Activated CD8-positive, alpha-beta memory T cell treated with anti-CD3 and anti-CD28 coated beads for 1 hour (primary cell): ENCODE measurements at places on chromosomes 16 and 17.

- DNase-seq = no peak
Observed at GRCh38 chr17:17239832-17240231, 2.9 kb upstream of the FLCN start.

DNA sequence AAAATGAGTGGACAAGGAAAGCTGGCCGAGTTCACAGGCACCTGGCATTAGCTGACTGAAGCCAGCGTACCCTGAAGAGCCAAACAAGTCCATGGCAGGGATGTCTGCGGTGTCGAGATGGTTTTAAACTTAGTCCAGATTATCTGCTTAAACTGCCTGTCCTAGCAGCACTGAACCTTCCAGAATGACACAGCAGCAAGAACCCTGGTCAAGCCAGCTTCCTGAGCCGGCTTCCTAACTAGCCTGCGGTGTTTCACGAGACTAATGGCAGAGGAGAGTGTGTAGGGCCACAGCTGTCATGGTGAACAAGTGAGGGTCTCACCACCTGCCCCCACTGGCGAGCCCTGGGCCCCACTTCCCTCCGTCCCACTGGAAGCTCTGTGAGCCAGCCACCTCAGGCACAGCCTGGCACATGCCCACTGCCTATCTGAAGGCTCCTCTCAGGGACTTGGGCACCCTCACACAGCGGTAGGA lies 28.8 kb upstream of the MTSS2 start:
- no peak for DNase-seq

DNA sequence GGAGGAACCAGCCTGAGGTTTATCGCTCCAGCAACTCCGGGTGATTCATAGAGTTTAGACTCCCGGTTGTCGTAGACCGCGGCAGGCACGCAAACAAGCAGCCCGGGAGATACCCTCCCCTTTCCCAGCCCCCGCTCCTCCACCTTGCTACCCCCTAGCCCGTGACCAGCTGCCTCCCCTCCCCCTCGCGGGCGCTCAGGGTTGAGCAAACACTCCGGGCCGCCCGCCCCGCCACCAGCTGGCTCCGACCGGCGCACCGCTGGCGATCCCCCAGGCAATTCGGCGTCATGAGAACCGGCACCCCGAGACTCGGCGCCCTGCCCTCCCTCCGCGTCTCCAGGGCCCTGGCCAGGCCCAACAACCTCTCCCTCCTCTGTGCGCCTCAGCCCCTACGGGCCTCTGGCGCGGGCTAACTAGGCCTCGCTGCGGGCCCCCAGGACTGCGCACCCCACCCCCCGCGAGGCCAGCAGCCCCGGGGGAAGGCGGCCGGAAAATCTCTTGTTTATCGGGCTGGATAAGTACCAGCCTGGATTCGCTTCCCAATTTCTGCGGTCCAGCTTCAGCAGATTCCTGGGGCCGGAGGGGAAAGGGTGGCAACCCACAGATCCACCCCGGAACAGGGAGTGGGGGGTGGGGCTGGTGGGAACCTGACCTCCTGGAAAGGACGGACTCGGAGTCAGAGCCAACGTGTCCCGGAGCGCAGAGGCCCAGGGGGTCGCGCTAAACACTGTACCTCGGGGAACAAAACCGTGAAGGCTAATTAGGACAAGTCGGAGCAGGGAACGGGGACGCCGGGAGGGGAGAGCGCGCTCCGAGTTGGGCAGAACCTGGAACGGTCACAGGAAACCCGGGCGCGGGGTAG lies 951 bp upstream of the GPRC5C start:
- no peak for DNase-seq

DNA sequence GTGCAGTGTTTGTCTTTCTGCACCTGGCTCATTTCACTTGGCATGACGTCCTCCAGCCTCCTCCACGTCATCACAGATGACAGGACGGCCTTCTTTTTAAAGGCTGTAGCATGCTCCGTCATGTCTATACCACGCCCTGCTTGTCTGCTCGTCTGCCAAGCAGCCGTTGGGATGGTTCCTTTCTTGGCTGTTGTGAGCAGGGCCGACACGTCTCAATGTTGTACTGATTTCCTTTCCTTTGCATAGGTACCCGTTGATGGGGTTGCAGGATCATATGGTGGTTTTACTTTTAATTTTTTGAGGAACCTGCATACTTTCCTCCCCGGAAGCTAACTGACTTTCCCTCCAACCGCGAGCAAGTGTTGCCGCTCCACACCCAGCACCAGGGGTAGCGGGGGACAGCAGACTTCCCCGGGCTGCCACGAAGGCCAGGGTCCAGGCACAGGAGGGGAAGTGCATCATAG lies 212.2 kb upstream of the ZNF469 start:
- no peak for DNase-seq

DNA sequence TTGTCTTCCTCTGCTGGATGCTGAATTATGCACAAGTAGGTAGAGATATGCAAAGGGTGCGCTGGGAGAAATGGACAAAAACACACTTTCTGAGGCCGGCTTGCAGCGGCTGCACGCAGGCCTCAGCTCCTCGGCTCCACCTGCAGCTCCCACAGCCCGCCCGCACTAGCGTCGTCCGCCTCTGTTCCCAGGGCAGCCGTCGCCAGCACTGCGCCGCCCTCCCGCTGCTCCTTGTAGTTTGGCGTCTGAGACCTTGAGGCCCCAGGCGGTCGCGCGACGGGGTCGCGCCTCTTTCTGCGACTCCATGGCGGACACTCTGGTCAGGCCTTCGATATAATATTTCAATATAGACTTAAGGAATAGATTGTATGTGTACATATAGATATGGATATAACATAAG lies 24.8 kb downstream of the SLFN12 start:
- DNase-seq = no peak

DNA sequence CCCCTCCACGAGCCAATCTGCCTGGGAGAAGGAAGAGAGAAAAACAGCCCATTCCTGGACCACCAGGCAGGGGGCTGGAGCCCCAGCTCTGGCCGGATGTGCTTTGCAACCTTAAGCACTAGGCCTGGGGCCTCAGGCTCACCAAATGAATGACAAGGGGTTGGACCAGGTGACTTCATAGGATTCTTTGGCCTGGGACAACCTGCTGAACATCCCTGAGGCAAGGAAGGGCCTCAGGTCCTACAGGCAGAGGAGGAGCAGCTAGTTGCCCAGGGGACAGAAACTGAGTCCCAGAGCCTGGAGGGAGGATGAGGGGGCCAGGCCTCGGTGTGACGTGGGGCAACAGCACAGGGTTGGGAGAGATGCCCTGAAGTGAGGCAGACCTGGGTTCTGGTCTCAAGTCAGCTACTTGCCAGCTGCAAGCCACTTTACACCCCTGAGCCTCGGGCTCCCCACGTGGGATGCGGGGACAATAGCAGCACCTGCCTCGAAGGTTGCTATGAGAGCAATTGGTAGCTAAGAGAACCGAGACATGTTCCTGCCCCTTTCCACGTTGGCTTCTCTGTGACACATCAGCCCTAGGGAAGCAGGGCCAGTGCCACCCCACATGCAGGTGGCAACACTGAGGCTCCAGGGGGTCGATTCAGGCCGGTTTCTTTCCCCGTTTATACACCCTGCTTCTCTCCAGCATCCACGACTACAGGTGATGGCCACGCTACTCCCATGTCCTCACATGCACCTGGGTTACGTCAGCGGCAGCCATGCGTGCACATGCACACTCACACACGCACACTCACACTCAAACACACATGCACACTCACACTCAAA lies 42.6 kb downstream of the CFAP20 start:
- DNase-seq = no peak

- DNase-seq = no peak
Observed at GRCh38 chr16:14438256-14438655, 191.8 kb downstream of the PARN start.

DNA sequence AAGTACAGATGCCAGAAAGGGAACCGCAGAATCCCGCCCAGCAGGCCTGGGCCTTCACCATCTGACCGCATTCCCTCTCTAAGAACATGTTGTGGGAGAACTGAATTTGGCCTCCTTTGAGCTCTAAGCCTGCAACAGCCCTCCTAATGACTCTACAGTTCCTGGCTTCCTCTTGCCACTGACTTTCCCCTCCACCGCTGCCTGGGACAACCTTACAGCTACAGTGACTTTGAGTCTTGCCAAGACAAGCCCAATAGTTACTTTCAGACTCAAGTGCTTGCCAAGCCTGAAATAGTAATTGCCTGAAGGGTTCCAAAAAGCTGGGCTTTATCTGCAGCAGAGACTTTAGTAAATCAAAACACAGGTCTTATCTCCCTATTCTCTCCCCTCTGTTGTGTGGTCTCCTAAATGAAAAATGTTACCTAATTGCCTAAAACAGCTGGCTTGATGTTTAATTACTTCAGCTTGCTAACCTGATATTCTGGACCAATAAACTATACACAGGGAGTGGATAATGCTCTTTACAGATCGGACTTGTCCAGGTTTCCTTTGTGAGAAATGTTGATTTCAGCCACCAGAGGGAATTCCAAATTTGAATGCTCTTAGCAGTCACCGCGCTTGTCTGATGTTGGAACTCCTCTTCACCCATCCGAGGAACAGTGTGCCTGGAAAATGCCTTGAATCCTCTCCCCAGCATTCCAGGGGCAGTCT lies 85.1 kb upstream of the TBX2 start:
- no peak for DNase-seq

- DNase-seq = no peak
Observed at GRCh38 chr17:39600997-39601597, 6.6 kb downstream of the NEUROD2 start.

DNA sequence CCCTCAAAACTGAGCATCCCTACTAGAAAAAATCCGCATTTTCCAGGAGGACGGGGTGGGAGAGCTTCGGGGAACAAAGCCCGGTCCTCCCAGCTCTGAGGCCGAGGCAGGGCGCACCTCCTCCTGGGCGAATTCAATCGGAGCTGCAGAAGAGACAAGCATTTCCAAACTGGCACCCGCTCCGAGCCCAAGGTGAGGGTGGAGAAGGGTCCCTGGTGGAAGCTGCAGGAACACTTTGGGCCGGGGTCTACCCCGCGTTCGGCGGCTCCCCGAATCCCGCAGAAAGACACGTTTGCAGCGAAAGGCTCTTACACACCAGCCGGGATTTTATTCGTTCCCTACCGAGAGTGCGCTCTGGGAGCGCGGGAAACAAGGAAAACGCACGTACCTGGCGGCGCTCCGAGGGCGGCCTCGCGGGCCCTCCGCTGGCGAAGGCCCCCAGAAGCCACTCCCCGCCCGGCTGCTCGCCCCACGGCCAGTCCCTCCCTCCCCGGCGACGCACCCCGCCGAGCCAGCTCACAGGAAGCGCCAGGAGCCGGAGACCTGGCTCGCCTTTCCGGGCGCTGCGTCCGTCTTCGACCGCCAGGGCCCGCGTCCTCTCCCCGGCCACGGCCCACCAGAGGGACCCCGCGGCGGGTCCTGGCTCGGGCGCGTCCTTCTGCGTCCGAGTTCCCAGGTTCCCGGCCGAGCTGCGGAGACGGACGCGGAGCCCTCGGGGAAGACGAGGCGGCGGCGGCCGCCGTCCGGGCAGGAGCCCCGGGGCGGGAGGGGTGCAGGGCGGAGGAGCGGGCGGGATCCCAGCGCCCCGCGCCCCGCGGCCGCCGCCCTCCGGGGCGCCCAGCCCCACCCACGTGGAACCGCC lies 49.8 kb upstream of the BAHCC1 start:
- no peak for DNase-seq

DNA sequence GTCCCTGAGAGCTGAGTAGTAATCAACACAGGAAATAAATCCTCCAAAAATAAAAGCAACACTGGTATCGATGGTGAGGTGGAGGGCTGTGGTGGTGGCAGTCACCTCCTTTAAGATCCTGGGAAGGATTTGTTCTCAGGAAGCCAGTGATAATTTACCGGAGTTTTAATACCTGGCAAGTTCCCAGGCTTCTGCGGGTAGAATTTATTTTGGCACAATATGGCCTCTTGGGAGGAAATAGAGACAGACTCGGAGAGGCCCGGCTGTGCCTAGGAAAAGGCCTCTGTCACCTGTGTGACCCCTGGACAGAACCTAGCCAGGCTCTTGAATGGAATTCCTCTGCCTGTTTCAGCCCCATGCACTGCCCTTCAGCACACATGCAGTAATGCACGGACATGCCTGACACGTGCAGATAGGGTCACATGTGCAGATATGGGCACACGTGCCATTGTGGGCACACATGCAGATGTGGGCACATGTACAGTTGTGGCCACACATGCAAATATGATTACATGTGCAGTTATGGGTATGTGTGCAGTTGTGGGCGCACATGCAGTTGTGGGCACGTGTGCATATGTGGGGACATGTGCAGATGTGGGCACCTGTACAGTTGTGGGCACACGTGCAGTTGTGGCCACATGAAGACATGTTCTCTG lies 33.5 kb downstream of the MGAT5B start:
- no peak for DNase-seq

DNA sequence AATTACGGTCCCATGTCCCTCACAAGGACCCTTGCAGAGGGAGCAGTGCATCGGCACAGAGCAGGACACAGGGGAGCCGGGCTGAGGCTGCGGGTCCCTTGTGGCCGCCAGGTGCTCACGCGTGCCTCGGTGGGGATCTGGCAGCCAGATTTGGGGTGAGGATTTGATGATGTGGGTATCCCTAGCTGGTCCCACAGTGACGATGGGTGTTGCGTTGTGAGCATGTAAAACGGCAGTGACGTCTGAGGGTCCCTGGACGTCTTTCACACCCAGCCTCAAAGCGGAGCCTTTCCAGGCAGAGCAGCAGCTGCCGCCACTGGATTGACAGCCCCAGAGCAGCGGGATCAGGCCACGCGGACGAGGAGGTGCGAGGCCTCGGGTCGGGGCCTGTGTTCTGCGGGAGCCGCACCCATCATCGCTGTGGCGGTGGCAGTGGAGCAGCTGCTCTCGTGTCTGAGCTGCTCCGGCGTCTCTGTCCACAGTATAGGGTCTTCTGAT lies 54.6 kb downstream of the WDR45B start:
- no peak for DNase-seq

- no peak for DNase-seq
Observed at GRCh38 chr17:4742629-4743028, 2.9 kb upstream of the CXCL16 start.

GRCh38 chr17:46166692-46167249 lies 26.5 kb downstream of the KANSL1 start:
- DNase-seq = no peak

DNA sequence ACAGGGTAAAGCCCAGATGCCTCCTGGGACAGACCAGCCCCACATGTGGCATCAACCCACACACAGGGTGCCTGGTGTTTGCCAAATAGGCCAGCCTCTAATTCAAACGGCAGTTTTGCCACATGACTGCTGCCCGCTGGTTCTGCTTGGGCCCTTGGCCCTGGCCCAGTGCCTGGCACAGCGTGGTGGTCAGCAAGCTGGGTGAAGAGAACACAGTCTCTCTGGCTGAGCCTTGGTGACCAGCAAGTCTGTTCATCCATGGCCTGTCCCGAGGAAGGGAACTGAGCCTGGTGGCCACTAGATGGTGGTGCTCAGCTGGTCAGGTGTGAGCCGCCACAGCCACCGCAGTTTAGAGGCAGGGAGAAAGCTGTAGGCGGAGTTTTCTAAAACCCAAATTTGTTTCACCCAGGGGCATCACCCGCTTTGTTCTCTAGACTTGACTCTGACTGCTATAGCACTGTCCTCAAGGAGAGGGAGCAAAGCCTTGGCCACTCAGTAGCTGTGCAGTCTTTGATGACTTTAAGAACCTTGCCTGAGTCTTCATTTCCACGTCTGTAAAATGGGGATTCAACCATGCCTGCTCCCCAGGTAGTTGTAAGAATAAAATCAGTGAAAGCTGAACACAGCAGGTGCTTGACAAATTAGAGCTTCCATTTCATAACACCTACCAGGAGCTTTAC lies 4.7 kb upstream of the GFAP start:
- peak; percentile 22 for DNase-seq
